ENCODE measurements at places on chromosomes 11 and 22.

DNA sequence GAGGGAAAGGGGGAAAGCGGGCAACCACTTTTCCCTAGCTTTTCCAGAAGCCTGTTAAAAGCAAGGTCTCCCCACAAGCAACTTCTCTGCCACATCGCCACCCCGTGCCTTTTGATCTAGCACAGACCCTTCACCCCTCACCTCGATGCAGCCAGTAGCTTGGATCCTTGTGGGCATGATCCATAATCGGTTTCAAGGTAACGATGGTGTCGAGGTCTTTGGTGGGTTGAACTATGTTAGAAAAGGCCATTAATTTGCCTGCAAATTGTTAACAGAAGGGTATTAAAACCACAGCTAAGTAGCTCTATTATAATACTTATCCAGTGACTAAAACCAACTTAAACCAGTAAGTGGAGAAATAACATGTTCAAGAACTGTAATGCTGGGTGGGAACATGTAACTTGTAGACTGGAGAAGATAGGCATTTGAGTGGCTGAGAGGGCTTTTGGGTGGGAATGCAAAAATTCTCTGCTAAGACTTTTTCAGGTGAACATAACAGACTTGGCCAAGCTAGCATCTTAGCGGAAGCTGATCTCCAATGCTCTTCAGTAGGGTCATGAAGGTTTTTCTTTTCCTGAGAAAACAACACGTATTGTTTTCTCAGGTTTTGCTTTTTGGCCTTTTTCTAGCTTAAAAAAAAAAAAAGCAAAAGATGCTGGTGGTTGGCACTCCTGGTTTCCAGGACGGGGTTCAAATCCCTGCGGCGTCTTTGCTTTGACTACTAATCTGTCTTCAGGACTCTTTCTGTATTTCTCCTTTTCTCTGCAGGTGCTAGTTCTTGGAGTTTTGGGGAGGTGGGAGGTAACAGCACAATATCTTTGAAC is 6.8 kb downstream of the MALAT1 start:
- no peak for DNase-seq

- DNase-seq: peak; percentile 73
Observed at GRCh38 chr11:14644226-14645014, 816 bp downstream of the PDE3B start.

DNA sequence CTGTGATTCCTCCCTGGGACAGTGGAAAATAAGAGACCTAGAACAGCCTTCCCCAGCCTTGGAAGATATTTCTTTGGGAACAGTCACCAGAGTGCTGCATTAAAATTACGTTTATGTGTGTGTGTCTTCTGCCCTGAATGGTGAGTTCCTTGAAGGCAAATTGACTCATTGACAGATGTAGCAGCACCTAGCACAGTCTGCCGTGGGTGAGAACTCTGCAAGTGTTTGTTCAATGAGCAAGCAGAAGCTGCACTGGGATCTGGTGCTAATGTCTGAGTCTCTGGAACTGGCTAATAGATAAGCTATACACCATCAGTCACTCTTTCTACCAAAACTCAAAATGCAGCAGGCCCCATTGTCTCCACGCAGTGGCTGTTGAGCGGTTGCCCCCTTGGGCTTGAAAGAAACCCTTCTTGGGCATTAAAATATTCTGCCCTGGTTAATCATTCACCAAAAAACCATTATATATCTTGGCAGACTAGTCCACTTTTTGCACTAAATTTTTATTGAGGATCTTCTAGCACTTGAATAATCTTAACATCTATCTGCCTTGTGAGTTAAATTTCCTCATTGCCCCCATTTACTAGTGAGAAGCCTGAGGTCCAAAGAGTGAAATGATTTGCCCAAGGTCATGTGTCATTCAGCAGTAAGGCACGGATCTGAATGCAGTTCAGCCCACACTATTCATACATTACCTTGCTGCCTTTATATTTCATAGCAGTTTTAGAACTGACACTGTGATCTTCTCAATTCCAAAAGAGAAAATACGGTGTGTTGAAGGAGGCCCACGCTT is 87.8 kb upstream of the GALNT18 start:
- no peak for DNase-seq

- no peak for DNase-seq
Observed at GRCh38 chr22:42644422-42645340, 4.3 kb upstream of the ATP5MGL start.

- DNase-seq: no peak
Observed at GRCh38 chr11:112005422-112006094, 19.6 kb upstream of the DLAT start.

DNA sequence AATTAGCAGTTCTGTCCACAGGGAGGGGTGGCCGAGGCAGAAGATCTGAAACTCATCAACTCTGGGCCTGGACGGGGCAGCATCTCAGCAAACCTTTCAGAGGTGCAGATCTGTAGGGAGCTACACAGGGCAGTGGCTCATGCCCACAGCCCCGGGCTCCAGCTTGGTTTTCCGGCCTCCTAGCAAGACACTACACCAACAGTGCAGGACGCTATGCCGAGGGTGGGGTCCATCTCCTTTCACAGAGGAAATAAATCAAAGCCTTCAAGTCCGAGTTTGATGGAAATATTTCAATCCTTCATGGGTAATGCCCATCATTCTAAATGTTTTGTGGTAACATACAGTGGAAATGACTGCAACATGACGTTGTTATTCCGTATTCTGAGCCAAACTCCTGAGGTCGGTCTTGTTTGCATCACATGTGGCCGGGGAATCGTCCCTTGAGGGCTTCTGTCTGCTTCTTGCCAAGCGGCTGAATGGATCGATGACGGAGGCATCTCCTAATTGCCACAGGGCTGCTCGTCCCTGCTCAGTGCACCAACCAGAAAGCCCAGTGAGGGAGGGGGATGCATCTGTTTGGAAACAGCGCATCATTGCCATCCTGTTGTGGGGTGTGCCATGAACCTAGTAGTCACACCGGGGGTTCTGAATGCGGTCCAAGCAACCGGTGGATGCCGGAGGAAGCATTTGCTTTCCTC is 30.0 kb downstream of the LINC01488 start:
- no peak for DNase-seq

DNA sequence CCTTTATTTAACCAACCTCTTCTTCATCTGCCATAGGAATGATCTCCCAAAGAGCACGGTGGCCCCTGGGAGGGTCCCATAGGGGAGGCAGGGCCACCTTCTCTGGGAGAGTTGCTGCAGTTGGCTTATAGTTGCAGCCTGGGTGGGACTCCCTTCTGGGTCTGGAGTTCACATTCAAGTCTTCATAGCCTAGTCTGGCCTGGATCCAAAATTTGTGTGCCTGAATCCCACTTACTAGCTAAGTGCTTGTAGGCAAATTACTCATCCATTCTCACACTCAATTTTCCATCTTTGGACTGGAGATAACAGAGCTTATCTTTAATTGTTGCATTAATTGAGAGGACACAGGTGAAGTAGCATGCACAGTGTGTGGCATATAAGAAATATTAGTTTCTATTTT is 163.6 kb downstream of the GRIK4 start:
- DNase-seq: peak; percentile 82

DNA sequence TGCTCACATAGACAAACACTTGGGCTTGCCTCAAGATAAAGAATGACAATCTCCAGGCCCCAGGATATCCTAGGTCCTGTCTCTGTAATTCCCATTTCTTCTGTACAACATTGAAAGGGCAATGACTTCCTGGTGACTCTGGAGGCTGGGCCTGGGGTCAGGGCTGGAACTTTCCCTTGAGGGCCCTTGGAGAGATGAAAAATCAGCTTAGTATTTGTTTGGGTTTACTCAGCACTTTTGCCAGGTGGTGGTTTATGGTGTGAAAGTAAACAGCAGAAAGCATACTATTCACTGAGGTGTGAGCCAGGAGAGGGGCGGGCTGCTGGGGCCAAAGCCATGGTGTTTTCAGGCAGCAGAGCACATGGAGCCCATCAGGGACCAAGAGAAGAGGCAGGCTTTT is 214.7 kb upstream of the NARS2 start:
- no peak for DNase-seq

- no peak for DNase-seq
Observed at GRCh38 chr22:34950489-34950888, 115.5 kb upstream of the ISX start.

DNA sequence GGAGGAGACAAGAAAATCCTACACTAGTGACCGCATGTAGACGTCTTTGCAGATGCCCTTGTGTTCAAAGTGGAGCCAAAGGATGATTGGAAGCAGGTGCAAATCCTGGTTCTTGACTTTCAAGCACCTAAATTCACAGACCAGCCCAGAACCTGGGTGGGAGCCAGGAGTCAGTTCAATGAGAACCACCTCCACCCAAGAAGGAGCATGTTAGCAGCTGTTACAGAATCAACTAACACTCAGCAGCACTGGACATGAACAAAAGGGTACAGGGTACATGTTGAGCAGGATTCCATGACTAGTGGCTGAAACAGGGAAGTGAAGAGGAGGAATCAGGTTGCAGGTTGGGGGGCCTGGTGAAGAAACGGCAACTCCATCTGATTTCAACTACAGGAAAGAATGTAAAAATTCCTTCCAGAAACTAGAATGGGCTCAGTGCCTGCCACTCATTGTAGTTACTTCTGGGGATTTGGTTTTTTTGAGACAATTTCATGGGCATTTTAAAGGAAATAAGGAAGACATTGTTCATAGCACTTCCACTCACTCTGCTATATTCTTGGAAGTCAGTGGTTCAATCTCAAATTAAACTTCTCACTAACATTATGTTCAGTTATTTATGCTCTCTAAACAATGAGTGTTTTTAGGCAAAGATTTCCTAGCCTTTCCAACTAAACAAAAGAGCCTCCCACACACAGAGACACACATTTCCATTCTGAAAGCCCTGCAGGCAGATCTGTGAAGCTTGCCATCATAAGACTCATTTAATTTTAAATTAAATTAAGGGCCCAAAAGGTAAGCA is 173.3 kb downstream of the CADM1 start:
- peak; percentile 23 for DNase-seq

GRCh38 chr11:81237139-81237538 is 1496.5 kb downstream of the FAM181B start:
- peak; percentile 76 for DNase-seq

DNA sequence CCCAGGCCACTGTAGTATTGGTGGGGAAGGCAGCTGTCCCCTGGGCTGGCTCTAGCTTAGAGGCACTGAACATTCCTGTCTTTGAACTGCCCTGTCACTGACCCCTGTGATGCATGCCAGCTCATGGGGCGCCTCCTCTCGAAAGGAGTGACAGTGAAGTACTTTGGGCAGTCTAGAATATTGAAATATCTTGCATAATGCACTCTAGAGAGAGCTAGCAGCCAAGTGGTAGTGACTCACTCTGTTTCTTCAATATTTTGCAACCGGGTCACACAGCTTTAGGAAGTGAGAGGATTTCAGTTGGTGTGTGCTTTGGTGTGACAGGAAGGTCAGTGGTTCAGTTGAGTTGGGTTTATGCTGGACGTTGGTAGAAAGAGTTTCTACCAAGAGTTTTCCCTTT is 35.5 kb upstream of the ST14 start:
- no peak for DNase-seq

GRCh38 chr11:27209562-27210005 is 153.4 kb downstream of the CCDC34 start:
- DNase-seq: peak; percentile 63

DNA sequence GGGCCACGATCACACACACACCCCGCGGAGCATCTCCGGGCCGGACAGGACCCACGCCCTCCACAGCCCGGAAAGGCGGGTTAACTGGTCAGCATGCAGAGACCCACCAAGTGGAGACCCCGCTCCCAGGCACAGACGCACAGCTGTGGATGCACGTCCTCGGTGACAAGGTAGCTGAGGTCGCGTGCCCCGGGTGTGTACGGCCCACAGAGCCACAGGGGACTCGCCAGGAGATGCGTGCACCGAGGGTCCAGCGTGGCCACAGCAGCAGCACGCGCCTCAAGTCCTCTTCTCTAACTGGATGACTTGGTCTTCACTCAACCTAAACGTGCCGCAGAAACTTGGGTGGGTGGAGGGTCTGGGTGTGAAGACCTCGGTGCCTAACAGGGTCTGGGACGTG is 5.5 kb downstream of the H19 start:
- no peak for DNase-seq

DNA sequence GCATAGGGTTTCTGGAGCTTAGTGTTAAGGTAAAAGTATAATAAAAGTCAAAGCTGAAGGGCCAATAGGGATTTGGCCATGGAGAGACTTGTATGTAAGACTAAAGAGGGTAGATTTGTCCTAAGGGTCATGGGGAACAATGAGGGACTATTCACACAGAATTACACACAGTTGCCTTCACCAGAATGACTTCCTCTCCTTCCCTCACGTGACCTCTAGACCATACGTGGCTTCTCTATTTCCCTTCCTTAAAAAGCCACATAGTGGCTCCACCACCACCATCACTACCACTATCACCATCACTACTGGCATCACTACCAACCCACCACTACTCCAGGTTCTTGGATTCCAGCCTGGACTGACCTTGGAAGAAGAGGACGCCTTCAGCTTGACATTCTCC is 2.8 kb downstream of the HPX start:
- DNase-seq: no peak

GRCh38 chr11:94694309-94695060 is 73.7 kb upstream of the AMOTL1 start:
- DNase-seq: no peak

- no peak for DNase-seq
Observed at GRCh38 chr11:74479732-74480123, 12.4 kb upstream of the KCNE3 start.

DNA sequence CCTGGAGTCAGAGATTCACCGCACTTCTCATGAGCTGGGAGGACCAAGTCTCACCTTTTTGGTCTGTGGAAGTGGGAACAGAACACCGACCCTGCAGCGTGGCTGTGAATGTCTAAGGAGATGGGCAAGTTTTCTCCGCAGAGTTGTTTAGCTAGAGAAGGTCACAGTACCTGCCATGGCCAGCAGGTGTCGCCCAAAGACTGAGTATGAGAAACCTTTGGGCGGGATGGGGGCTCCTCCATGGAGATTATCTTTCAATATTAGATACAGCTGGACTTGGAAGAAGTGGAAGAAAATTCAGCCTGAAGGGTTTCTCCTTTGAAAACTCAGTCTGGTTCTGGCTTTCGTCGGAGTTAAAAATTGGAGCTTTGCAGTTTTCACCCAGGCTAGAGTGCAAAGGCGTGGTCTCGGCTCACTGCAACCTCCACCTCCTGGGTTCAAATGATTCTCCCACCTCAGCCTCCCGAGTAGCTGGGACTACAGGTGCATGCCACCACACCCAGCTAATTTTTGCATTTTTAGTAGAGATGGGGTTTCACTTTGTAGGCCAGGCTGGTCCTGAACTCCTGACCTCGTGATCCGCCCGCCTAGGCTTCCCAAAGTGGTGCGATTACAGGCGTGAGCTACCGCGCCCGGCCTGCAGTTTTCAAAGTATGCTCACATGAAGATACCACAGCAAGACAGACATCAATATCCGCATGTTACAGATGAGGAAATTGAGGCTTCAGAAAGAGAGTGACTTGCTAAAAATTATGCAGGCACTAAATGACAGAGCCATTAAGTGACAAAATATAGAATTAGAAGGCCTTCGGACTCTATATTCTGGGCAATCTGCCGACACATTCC is 10.7 kb upstream of the DSCAML1 start:
- peak; percentile 73 for DNase-seq
